ENCODE measurements at places on chromosomes 6 and 20.

GRCh38 chr6:54860739-54861138 is 14.2 kb downstream of the FAM83B start:
- no peaks in the 10 kb centered on the region for H3K36me3 ChIP-seq
- H3K4me1 ChIP-seq = no peaks in the 10 kb centered on the region
- H3K4me3 ChIP-seq = no peak overlapping the region
- DNase-seq = no peak
- H3K27me3 ChIP-seq = no peaks in the 10 kb centered on the region

GRCh38 chr6:22519237-22519636 is 50.1 kb upstream of the HDGFL1 start:
- no peaks in the 10 kb centered on the region for H3K36me3 ChIP-seq
- H3K4me1 ChIP-seq = no peaks in the 10 kb centered on the region
- no peak for DNase-seq
- no peak overlapping the region for H3K27ac ChIP-seq

DNA sequence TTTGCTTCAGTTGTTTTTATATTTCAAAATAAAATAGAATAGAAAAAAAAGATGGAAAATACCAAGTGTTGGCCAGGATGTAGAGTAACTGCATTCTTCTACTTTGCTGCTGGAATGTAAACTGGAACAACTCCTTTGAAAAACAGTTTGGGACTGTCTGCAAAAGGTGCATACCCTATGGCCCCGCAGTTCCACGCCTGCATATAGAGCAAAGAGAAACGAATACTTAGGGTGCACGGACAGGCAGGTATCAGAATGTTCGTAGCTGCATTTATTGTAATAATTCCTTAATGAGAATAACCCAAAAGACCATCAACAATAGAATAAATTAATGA is 603 bp upstream of the RAB23 start:
- H3K36me3 ChIP-seq = no peaks in the 10 kb centered on the region
- no peak for DNase-seq
- peak overlapping the region; percentile 91 for H3K4me3 ChIP-seq
- H3K4me1 ChIP-seq = no peaks in the 10 kb centered on the region
- no peaks in the 10 kb centered on the region for H3K27me3 ChIP-seq
- no peak overlapping the region for H3K27ac ChIP-seq

GRCh38 chr20:49187330-49187850 is 744 bp downstream of the STAU1 start:
- no peaks in the 10 kb centered on the region for H3K36me3 ChIP-seq
- no peaks in the 10 kb centered on the region for H3K27me3 ChIP-seq
- H3K4me3 ChIP-seq = peak overlapping the region; percentile 82
- no peak for DNase-seq

DNA sequence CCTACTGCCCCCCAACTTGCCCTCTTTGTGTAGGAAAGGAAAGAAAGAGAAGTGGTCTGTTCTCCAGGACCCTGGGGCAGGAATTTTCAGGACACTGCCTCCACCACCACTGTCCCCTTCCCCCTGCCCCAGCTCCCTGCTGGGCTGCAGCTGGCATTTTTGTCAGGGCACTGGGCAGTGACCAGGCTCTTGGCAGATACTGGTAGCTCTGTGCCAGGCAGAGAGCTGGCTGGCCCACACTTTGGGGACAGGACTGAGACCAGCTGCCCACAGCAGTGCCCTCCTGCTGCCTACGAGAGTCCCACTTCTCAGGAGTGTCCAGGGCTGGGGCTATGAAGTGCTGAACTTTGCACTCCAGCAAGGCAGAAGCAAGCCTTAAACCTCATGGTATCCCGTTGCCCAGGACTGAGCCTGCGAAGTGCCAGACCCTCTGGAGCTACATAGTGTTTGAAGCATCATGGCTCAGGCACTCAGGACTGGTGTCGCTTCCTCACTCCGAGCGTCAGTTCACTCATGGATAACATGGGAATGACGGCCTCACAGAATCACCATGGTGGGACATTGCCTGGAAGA is 19.3 kb downstream of the SLC13A3 start:
- H3K4me3 ChIP-seq = no peak overlapping the region
- peaks cover 5% of the 10 kb centered on the region for H3K4me1 ChIP-seq
- no peak overlapping the region for H3K27ac ChIP-seq
- no peaks in the 10 kb centered on the region for H3K27me3 ChIP-seq

All from H1 (cell line).